ENCODE measurements at places on chromosomes 7 and 10.

DNA sequence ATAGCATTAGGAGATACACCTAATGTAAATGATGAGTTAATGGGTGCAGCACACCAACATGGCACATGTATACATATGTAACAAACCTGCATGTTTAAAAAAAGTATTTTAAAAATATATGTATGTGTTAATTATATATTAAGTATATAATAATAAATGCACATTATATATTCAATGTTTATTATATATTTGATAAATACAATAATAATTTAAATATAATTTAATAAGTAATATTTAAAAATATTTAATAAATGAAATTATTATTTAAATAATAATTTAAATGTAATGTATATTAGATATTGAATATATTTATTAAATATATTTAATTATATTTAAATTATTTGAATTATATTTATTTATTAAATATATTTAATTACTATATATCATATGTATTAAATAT, 661.3 kb upstream of the COBL start:
- DNase-seq, result no peak

DNA sequence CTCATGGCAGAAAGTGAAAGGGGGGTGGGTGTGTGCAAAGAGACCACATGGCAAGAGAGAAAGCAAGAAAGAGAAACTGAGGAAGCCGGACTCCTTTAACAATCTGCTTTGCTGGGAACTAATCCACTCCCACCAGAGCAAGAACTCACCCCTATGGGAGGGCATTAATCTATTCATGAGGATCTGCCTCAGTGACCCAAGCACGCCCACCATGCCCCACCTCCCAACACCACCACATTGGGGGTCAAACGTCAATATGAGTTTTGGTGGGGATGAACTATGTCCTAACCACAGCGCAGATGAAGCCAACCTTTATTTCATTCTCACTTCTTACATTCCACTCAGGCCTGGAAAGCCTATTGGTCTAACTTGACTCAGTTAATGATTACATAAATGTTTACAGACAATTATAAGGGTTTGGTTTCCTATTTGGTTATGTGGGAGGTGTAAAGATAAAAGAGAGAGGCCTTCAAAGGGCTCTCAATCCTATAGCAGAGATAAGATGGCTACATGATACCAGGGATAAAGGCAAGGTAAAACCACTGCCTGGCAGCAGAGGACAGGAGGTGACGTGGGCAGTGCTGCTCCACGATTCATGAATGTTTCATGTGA, 601.8 kb downstream of the PARD3 start:
- no peak for DNase-seq

DNA sequence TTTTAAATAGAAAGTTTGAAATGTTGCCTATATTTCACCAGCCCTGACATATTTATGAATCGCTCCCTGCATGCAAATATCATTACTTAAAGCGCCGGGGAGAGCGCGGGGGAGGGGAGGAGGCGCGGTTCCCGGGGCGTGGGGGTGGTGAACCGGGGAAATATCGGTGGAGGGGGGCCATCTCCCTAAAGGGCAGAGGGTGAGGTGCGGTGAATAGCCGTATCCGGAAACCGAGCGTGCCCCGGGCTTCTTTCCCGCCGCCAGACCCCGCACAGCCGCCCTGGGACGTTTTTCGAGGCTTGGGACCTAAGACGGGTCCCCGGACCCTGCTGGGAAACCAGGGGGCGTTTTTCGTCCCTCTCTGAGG, 6.9 kb upstream of the ZNF503 start:
- no peak for DNase-seq

- DNase-seq, result no peak
Observed at GRCh38 chr10:22852712-22853353, 75.0 kb upstream of the ARMC3 start.

DNA sequence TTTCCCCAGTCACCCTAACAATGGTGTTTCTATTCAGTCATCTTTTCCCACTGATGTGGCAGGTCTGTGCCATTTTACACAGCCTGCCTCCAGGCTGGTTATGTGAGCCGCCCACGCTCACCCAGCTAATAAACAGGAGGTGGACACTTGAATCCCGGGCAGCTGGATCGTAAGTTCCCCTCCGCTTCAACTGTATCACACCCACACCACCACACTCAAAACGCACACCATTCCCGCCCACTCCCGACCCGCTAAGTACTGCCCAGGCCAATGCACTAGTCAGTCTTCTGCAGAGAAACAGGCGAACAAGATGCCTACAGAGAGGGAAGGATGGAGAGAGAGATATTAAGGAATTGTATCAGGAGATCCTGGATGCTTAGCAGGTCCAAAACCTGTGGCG, 38.9 kb upstream of the PFKP start:
- no peak for DNase-seq

GRCh38 chr7:69893906-69894305, 295.6 kb downstream of the AUTS2 start:
- no peak for DNase-seq

DNA sequence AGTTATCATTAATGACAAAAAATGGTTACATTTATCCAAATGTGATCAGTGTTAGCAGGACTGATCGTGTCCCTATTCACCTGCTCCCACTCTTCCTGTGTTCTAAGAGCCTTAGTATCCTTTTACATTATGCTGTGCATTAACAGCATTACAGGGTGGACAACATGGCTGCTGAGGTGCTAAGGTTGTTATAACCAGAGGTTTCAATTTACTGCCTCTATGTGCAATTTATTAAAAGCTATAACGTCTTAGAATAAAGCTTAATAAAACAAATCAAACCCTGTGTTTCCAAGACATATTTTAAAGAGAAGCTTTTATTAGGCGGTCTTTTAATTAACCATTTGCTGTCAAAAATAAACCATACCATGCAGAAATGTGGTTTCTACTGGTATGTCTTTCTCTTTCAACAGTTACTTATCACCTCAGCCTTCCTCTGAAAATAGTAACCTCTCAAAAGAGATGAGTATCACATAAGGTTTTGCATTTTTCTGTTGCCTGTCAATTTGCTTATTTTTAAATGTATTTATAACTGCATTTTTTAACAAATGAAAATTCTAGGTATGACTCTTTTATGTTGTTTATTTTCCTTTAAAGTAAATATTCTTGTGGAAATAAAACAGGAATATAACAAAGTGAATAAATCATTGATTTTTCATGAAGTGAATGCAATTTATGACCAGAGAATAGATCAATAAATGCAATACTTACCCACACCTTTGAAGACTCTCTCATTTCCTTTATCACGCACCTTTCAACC, 849.8 kb upstream of the SORCS1 start:
- DNase-seq, result no peak

DNA sequence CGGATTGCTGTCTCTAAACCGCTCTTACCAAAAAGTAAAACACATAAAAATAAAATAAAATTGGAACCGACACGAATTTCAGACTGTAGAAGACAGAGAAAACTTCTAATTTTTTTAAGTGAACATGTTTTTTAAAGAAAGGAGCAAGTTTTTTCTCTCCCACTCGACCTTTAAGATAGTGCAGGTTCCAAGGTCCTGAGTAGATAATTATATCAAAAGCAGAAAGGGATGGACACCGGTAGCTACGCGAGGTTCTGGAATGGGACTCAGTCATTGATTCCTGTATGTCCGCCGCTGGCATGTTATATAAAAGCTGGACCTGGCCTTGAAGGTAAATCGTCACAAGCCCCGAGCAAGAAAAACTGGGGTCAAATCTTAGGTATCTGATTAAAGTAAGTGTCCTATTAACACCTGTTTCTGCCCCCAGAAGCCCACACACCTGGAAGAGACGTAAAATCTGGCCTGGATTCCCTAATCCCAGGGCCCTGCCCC, 462 bp upstream of the CISD1 start:
- DNase-seq, result no peak

DNA sequence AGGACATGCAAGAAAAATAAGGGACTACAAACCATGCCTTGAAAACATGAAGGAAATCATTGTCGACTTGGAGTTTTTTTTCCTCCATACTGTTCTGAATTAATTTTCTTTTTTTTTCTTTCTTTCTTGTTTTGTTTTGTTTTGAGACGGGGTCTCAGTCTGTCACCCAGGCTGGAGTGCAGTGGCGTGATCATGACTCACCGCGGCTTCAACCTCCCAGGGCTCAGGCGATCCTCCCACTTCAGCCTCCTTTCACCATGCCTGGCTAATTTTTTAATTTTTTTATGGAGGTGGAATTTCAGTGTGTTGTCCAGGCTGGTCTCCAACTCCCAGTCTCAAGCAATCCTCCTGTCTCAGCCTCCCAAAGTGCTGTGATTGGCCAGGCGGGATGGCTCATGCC, 11.6 kb downstream of the UCMA start:
- no peak for DNase-seq

DNA sequence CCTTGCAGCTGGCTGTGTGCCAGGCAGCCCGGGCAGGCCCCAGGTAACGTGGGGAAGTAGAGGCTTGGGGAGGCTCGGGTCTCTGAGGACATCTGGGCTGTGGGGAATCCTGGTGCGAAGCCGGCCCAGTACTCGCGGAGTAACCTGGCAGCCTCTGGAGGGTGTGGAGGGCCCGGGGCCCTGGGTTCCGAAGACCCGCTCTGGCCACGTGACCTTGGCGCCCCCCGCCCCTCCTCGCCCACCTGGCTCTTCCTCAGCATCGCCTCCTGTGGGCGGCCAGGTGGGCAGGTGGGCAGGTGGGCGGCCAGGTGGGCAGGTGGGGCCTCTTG, 143.1 kb downstream of the WDR37 start:
- no peak for DNase-seq

DNA sequence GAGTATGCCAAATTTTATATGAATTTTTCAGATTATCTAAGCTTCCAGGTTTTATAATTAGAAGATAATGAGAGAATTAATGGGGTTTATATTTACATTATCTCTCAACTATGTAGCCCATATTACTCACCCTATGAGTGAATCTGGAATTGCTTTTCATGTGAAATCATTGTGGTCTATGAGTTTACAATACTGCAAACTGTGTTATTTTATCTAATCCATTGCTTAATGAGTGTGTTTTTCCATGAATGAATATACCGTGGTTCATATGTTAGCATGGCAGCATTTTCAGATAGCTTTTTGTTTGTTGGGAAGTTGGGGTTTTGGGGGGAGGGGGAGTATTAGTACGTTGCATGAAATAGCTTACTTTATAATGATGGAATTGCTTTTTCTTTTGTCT, 44.5 kb downstream of the FGFBP3 start:
- DNase-seq, result no peak

GRCh38 chr10:5963071-5963470, 14.3 kb downstream of the IL15RA start:
- no peak for DNase-seq

- no peak for DNase-seq
Observed at GRCh38 chr7:70239918-70240317, 641.6 kb downstream of the AUTS2 start.

GRCh38 chr7:54978364-54979116, 40.3 kb upstream of the EGFR start:
- no peak for DNase-seq

GRCh38 chr7:38951213-38951612, 26.5 kb upstream of the POU6F2 start:
- DNase-seq, result no peak

- DNase-seq, result no peak
Observed at GRCh38 chr10:35569111-35569707, 35.9 kb upstream of the GJD4 start.

GRCh38 chr7:99127636-99128035, 16.3 kb downstream of the SMURF1 start:
- DNase-seq, result no peak

DNA sequence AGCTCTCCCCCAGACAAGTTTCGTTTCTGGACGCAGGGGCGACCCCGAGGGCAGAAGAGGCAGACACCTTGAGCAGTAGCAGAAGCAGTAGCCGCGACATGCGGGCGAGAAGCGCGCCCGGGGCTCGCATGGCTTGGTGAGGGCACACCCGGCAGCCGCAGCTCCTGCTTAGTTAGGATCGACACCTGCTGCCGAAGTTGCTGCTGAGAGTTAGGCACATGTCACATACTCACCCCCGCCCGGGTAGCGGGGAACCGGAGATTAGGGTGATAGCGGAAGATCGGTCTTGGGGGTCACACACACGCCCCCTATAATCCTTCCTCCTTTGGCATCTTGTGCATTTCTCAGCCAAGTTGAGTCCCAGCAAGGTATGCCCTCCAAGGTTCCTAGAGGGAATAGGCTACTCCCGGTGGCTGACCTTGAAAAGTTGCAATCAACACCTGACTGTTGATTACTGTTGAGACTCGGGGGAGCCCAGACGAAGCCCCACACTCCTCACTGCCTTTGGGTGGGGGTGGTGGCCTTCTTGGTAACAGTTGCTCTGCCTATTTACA, 668 bp downstream of the GPR37 start:
- no peak for DNase-seq

Data from SHP77 (cell line).